ENCODE measurements at places on chromosomes 2 and 18. TPM values are rescaled to one million over a fixed set of nuclear protein-coding genes. Genes with fewer than 3 reads are reported as not detected.

C1GALT1C1L gene
- 0.41 TPM for total RNA-seq

KRTCAP3 gene
- total RNA-seq: 2.6 TPM

MAPK4 gene
- total RNA-seq: 0.62 TPM

ZNF521 gene
- not detected for total RNA-seq

IER3IP1 gene
- 16.6 TPM for total RNA-seq

STPG4 gene
- 0.75 TPM for total RNA-seq

SLC38A11 gene
- total RNA-seq: not detected

PTPRM gene
- total RNA-seq: not detected

SLC19A3 gene
- total RNA-seq: 4.2 TPM

DNA sequence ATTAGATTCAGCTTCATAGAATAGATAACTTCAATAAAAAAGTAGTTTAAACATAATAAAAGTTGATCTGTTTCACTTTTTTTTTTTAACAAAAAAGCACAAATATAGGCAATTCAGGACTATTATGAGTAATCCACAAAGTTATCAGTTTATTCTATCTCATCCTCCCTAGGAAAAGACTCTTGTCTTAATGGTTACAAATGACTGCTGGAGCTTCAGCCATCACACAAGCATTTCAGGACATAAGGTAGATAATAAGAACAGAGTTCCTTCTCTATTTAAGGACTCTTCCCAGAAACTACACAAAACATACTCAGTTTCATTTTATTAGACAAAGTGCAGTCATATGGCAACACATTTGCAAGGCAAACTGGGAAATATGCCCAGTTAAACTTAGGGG lies 357.6 kb upstream of the SETBP1 start:
- no peaks in the 10 kb centered on the region for H3K27me3 ChIP-seq
- no peaks in the 10 kb centered on the region for H3K4me1 ChIP-seq
- no peak overlapping the region for H3K27ac ChIP-seq
- H3K36me3 ChIP-seq: no peaks in the 10 kb centered on the region

DNA sequence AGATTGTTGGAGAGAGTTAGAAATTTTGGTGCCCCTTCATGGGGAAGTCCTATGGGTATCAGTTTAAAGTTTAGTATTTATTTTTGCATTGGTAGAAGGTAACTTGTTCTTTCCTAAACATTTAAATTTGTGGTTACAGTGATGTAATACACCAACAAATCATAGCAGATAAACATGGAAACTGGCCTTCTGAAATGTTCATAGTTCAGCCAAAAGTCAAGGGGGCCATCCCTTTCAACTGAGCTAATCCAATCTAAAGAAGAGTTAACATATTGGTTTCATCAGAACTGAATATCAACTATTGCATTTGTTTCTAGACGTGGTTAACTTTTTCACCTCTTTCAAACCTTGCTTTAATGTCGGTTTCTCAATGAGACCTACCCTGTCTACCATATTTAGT lies 46.3 kb downstream of the PPP1R1C start:
- no peak overlapping the region for H3K4me3 ChIP-seq
- no peaks in the 10 kb centered on the region for H3K36me3 ChIP-seq
- no peak overlapping the region for H3K27ac ChIP-seq
- no peaks in the 10 kb centered on the region for H3K27me3 ChIP-seq
- no peak for DNase-seq

DNA sequence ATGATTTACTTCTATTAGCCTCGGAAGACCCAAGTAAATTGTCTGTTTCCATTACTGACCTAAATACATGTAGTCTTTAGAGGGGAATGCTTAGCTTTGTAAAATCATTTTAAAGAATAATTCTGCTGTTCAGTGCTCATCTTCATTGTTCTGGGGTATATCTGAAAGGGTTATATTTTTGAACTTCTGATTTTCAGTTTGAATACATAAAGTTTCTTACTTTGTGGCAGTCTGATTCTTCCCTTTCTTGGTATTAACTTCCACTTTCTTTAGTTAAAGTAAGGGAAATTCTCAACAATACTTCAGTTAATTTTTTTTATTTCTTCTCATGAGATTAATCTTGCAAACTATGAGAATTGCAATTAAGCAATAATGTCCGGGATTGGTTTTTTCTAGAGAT lies 148.4 kb downstream of the DOCK10 start:
- no peak overlapping the region for H3K4me3 ChIP-seq
- H3K4me1 ChIP-seq: no peaks in the 10 kb centered on the region
- DNase-seq: no peak
- H3K27ac ChIP-seq: no peak overlapping the region

GRCh38 chr2:557635-558301 lies 119.4 kb downstream of the TMEM18 start:
- no peaks in the 10 kb centered on the region for H3K36me3 ChIP-seq
- H3K4me1 ChIP-seq: no peaks in the 10 kb centered on the region
- H3K27me3 ChIP-seq: peaks cover 38% of the 10 kb centered on the region
- no peak overlapping the region for H3K4me3 ChIP-seq
- H3K27ac ChIP-seq: no peak overlapping the region

- no peak overlapping the region for H3K4me3 ChIP-seq
- H3K27me3 ChIP-seq: peaks cover 11% of the 10 kb centered on the region
- DNase-seq: no peak
- no peaks in the 10 kb centered on the region for H3K4me1 ChIP-seq
Observed at GRCh38 chr2:56121995-56122394, 61.8 kb upstream of the CCDC85A start.

DNA sequence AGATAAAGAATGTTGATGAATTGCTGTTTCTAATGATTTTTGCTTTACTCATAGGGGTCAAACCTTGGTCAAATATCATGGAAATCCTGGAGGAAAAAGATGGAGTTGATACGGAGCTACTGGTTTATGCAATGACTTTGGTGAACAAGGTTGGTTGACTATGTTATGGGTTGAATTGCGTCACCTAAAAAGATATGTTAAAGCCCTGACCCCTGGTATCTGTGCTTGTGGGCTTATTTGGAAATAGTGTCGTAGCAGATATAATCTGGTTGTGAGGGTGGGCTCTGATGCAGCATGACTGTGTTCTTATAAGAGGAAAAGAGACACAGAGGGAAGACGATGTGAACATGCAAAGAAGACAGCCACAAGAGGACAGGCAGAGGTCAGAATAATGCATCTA lies 226.2 kb downstream of the TPGS2 start:
- no peak overlapping the region for H3K27ac ChIP-seq
- H3K27me3 ChIP-seq: no peaks in the 10 kb centered on the region
- H3K4me1 ChIP-seq: no peaks in the 10 kb centered on the region

GRCh38 chr2:239792405-239793084 lies 232.6 kb downstream of the NDUFA10 start:
- H3K27me3 ChIP-seq: no peaks in the 10 kb centered on the region
- H3K27ac ChIP-seq: no peak overlapping the region
- H3K4me1 ChIP-seq: peaks cover 12% of the 10 kb centered on the region
- no peak for DNase-seq
- H3K4me3 ChIP-seq: no peak overlapping the region
- no peaks in the 10 kb centered on the region for H3K36me3 ChIP-seq

All from A673 (cell line).